Endothelial cell of umbilical vein (primary cell): ENCODE measurements at places on chromosomes 12 and 14.

DNA sequence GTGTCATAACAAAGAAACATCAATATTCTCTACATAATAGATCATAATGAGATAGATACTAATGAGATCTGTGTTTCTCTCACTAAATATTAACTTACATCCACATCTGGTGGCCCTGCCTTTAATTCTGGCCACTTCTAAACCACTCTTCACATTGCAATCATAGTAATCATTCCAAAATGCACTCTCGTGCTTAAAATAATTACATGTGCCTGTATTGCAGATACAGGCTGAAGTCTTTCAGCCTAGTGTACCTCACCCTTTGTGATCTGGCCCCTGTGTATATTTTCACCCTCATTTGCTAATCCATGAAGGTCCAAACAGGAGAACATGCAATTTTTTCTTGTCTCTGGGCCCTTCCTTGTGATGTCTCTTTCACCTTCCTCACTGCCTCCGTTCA is 108.0 kb downstream of the LIN7A start:
- DNase-seq = no peak
- H3K27ac ChIP-seq = no peak overlapping the region
- H3K36me3 ChIP-seq = no peaks in the 10 kb centered on the region
- no peak overlapping the region for H3K4me3 ChIP-seq
- H3K27me3 ChIP-seq = no peaks in the 10 kb centered on the region

- peak within 1 kb of the TSS; percentile 15 for H3K4me3 ChIP-seq
- no peaks in the 10 kb centered on the region for H3K36me3 ChIP-seq
- DNase-seq = peak; percentile 64
- peaks cover 7% of the 10 kb centered on the region for H3K4me1 ChIP-seq
- H3K27me3 ChIP-seq = peaks cover 39% of the 10 kb centered on the region
Measured at GRCh38 chr12:46825591-46826414, at the start of gene SLC38A4. SLC38A4 (minus strand) TSS chr12:46825997; CDS start chr12:46793071, 32,926 bp downstream.

GRCh38 chr12:6382371-6382770 is 1.6 kb upstream of the LTBR start:
- H3K4me1 ChIP-seq = peaks cover 20% of the 10 kb centered on the region
- no peaks in the 10 kb centered on the region for H3K27me3 ChIP-seq
- H3K36me3 ChIP-seq = peaks cover 6% of the 10 kb centered on the region
- no peak overlapping the region for H3K4me3 ChIP-seq

GRCh38 chr12:56836800-56837663 is 73.9 kb downstream of the HSD17B6 start:
- H3K27me3 ChIP-seq = peaks cover 15% of the 10 kb centered on the region
- H3K36me3 ChIP-seq = no peaks in the 10 kb centered on the region
- DNase-seq = no peak
- H3K4me1 ChIP-seq = no peaks in the 10 kb centered on the region
- no peak overlapping the region for H3K27ac ChIP-seq

DNA sequence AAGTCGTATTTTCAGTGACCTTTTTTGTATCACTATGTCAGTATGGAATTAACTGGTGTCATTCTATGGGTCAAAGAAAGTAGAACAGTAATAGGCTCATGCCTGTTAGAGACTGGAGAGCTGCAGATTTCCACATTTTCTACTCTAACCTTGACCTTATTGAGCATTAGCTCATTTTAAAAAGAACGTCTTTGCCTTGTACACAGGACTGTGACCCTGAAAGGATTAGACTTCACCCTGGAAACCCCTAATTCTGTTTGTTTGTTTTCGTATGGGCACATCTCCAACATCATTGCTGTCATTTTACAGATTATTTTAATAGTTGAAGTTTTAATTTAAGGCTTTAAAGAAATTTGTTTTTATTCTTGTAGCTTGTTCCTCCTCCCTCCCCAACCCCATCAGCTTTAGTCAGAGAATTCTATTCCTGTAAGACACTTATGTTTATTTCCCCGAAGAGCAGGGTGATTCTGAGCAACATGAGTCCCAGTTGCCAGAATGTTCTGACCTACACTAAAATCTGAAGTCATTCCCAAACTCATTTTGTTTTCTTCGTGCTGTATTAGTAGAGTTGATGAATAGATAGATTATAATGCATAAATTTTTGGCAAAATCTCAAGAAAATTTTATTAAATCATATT is 451.3 kb downstream of the FOXG1 start:
- H3K4me1 ChIP-seq = peaks cover 16% of the 10 kb centered on the region
- H3K4me3 ChIP-seq = no peak overlapping the region
- DNase-seq = no peak
- no peaks in the 10 kb centered on the region for H3K27me3 ChIP-seq
- H3K27ac ChIP-seq = no peak overlapping the region
